ENCODE measurements at places on chromosomes 5 and 9. TPM values are rescaled to one million over a fixed set of nuclear protein-coding genes. Genes with fewer than 3 reads are reported as not detected.

FYB1 gene
- total RNA-seq, result 31.6 TPM

SPATA31A6 gene
- total RNA-seq, result 0.03 TPM

FRRS1L gene
- 0.03 TPM for total RNA-seq

EXOSC3 gene
- 45.5 TPM for total RNA-seq

PLAC8L1 gene
- not detected for total RNA-seq

CCNO gene
- total RNA-seq, result 0.24 TPM

ASS1 gene
- total RNA-seq, result 3.7 TPM

ECSCR gene
- not detected for total RNA-seq

OR2V2 gene
- total RNA-seq, result not detected

CAAP1 gene
- not detected for total RNA-seq

- DNase-seq, result no peak
These were observed 22.5 kb upstream of the SHB start for GRCh38 chr9:38091310-38092199.

DNA sequence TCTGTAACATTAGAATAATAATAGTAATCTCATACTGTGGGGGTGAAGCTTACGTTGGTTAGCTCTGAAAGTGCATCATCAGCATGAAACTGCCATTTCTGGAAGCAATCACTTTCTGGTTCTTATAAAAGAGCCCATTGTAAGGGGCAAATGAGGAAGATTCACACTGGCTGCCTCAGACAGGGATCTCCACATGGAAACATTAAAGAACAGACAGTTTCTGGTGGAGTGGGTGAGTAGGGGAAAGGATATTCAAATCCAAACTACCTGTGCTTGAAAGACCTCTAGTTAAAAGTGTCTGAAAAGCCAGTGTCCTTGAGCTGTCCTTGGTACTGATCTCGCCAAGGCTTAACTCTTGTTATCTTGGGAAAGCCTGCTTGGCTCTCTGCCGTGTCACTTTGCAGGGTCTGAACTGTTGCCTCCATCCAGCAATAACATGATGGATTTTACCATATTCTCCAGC, 19.1 kb upstream of the SLC31A2 start:
- peak; percentile 51 for DNase-seq

GRCh38 chr9:130143958-130144366, 28.2 kb upstream of the NCS1 start:
- DNase-seq, result no peak

GRCh38 chr5:153445875-153446579, 44.4 kb upstream of the GRIA1 start:
- no peak for DNase-seq

DNA sequence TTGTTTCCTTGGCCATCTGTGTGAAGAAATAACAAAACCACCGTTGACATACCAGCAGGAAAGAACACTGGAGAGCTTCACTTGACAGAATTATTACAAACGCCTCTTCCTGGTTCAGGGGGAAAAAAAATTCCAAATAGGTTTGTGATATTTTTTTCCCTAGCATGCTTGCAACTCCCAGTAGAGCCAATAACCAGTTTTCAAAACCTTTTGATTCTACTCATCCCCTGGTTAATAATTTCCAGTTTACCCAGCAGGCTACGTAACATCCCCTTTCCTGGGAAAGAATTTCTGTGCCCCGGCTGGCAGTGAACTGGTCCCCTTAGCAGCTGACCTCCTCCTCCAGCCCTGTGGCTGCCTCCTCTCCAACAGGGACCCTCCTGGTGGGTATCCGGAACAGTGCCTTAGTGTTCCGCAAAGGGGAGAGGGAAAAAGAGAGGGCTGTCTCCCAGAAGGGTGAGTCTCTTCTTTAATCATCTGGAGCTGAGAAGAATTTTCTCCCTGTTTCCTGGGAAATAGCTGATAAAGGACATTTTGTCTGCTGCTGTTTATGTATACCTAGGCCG, 72.8 kb upstream of the BOD1 start:
- no peak for DNase-seq

DNA sequence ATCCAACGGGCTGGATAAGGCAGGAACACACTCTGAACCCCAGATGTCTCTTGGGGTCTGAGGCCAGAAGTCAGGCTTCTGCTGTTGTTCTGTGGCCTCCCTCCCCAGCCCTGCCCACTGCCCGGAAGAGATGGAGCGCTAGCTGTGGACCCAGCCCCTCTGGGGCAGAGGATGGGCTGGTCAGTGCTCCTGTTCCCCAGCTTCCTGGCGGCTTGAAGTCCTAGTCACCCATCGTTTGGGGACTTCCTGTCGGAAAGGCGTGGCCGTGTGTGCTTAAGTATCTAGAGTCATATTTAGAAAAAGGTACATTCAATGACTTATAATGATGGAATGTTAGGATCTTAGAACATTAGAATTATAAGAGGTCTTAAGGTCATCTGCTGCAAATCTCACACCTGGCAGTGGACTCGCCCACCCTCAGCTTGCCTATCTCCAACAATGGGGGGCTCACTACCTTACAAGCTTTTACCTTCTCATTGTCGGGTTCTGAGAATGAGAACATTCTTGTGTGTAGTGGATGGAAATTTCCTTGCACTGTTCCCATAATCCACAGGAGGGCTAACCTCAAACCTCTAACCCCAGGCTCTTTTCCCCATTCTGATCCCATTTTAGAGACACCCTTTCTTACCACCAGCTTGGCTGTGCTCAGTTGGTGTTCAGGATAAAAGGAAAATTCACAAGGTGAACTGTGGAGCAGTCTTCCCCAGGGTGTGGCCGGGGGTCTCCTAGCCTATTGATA, 13.4 kb upstream of the AIF1L start:
- DNase-seq, result no peak

GRCh38 chr5:129356846-129357245, 103.3 kb upstream of the ADAMTS19 start:
- no peak for DNase-seq

DNA sequence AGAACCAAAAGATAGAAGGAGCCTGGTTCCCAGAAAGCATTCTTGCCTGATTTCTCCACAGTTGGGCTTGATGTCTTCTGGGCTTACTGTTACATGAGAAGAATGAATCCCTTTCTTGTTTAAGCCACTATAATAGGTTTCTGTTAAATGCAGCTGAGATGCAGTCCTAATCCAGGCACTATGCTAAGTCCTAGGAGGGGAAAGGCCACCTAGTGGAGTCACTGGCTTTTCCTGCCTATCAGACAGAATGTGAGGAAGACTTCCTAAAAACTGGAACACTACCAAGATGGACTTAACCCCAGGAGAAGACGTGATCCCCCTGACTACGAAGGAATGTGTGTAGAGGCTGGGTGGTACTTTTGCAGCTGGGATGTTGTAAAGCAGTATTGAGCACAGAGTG, 34.3 kb upstream of the FSD1L start:
- DNase-seq, result peak; percentile 95

DNA sequence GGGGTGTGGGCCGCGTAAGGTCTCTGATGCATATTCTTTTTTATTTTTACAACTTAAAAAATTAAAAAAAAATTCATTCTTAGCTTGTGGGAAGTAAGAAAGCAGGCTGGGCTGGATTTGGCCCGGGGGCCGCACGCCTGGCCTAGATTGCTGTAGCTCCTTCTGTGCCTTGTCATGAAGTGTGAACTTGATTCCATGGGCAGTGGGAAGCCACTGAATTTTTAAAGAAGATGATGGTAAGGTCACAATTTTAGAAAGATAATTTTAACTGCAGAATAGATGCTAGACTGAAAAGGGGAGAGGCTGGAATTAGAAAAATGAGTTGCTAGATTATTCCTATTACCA, 56.1 kb downstream of the EHMT1 start:
- DNase-seq, result no peak

Measured in SK-MEL-5 (cell line).